Stimulated activated CD8-positive, alpha-beta memory T cell treated with anti-CD3 and anti-CD28 coated beads, Interleukin-15, amount 100 ng/mL, for 1 hour (primary cell): ENCODE measurements at places on chromosomes 2 and 18.

DNA sequence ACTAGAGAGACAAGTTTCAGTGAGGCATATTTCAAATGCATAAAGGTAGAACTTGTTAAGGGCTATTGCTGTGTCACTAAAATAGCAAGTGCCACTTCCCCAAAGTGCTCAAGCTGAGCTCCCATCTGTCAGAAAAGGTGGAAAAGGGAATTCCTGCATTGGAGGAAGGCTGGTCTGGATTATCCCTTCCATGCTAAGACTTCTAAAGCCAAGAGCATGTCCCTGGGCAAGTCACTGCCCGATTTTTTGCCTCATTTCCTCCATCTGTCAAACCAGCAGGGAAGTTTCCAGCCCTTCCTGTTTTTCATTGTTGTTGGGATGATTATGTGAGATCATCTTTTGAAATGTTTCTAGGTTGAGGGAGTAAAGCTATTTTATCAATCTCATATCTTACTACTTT lies 175.5 kb downstream of the SETBP1 start:
- no peak for DNase-seq

DNA sequence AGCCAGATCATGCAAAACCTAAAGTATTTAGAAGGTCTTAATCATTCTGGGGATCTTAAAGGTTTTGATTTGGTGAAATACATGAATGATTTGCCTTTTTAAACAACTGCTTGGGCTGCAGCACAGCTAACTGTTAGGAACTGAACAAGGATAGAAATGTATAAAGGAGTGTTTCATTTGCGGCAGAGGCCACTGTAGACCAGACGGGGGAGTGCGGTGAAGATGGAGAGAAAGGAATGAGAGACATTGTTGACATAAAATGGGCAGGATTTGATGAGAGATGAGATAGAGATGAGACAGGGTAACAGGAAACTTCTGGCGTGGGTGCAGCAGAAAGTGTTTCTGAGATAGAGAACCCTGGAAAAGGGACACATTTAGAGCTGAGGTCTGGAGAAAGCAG lies 308.1 kb downstream of the TMX3 start:
- no peak for DNase-seq

DNA sequence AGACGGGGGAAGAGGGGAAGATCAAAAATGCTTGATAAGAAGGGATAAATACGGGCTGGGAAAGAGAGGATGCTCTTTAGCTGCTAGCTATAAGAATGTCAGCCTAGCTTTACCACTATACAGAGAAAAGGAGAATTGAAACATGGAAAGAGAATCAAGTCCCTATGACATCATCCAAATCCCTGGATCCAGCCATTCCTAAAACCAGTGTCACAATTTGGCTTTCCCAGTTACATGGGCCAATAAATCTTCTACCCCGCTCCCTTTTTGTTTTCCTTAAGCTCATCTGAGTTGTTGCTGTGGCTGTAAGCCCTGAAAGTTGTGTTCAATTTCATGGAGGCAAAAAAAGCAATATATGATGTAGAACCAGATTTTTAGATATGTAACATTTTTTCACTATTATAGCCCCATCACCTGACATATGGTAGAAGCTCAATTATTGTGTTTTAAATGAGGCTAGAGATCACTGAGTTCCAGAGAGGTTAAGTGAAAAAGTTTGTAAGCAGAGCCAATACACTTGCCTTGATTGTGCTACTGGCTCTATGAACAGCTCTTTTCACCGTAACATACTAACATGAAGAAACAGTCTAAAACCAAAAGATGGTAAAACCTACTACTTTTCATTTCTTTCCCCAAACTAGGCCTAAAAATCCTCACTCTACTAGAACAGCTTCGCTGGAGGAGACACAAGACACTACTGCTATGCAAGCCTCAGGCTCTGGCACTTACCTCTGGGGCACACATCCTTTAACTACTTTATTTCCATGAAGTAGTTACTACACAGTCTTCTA lies 4.3 kb downstream of the HNRNPLL start:
- DNase-seq = no peak

GRCh38 chr18:7601246-7601615 lies 34.1 kb downstream of the PTPRM start:
- DNase-seq = no peak

- no peak for DNase-seq
These were observed 204.1 kb downstream of the LDLRAD4 start for GRCh38 chr18:13422541-13423147.

DNA sequence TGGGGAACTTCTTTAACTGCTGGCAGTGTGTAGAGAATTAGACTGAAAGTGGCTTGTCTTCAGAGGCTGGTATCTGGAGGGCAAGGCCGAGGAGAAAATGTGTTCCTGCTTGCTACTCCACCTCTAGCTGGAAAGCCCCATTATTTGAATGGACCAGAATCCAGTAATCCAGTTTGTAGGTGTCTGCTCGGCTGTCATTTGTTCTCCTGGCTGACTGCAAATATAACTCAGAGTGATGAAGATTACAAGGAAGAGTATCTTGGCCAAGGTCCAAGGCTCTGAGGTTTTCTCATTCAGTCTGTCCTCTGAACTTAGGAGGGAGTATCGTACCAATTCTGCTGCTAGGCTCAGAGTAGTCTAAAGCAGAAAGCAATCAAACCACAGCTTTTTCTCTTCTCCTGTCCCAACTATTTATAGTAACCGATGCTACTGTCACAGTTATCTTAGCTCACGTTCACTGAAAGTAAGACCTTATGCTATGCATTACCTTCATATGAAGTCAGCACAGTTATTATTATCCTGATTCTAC lies 228.6 kb downstream of the SETBP1 start:
- no peak for DNase-seq

DNA sequence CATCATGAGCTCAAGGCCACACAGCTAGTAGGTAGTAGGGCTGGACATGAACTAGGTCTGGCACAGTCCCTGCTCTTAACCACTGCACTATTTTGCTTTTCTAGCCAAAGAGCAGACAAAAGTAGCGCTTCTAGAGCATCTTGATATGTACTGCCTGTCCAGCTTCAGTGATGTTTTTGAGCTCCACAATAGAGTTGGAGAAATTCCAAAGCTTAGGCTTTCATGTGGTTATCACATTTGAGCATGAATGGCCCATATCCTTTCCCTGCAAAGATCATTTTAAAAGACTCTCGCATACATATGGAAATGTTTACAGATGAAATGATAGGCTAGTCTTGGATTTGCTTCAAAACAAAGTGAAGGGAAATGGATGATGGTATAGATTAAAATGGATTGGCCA lies 128.7 kb downstream of the MAP3K20 start:
- DNase-seq = no peak

DNA sequence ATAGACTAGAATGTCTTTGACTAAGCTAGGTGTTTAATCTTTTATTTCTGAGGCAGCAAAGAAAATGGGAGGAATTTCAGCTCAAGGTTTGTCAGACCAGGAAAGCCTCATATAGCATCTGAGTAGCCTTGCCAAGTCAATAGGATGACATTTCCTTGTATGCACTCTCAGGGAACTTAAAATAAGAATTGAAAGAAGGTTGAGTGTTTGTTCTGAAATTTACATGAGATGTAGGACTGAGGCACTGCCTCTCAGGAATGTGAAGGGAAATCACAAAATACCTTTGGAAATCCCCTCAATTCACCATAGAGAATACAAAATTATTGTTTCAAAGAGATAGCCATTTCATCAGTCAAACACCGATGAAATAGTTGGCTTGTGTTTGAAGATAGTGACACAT lies 392.0 kb upstream of the NRP2 start:
- no peak for DNase-seq

DNA sequence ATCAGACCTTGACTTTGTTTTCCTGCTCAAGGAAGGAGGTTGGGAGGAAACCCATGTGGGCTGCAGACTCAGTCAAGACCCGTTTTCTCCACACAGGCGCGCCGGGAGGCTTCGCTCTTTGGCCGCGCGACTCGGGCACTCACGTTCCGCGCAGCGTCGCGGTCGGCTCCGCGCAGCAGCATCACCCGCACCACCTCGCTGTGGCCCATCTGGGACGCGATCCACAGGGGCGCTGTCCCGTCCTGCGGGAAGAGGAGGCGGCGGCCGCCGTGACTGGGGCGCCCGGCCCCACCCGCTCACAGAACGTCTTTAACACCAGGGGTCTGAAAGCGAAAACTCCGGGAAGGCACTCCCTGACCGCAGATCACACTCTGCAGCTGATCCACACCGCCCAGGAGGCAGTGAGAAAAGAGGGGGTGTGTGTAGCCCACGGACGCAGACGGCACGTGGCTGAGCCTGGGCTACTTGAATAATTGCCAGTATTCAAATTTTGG lies 33.1 kb upstream of the NPC1 start:
- no peak for DNase-seq
